Stimulated activated CD8-positive, alpha-beta memory T cell treated with anti-CD3 and anti-CD28 coated beads, Interleukin-4, amount 100 ng/mL, for 4 hours (primary cell): ENCODE measurements at places on chromosomes 16 and 17.
A peak's percentile ranks its signal among the peaks of the same experiment; 100 is the strongest.

DNA sequence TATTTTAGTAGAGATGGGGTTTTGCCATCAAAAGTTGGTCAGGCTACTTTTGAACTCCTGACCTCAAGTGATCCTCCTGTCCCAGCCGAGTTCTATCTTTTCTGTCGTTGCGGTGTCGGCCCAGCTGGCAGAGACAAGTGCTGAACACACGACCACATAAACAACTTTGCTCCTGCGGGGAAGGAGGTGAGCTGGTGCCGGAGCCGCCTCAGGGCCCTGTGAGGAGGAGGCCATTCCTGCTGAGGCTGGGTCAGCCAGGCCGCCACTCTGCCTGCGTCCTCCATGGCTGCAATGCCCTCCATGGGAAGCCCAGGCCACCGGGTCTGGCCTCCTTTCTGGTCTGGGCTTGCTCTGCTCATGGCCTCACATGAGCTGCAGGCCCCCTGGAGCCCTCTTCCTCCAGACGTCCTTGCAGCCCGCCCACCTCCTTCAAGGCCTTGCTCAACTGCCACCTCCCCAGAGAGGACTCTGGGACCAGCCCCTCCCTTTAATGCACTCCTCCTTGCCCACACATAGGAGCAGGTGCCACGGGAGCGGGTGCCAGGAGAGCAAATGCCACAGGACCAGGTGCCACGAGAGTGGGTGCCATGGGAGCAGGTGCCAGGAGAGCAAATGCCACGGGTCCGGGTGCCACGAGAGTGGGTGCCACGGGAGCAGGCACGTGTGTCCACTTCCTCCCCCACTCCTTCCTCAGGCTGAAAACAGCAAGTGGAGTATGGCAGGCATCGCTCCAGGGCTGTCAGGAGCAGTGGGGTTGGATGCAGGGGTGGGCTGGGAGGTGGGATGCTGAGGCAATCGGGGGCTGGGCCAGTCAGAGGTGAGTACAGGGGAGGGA, 28.4 kb upstream of the CBFA2T3 start:
- DNase-seq, result no peak

GRCh38 chr16:87764600-87765472, 950 bp downstream of the KLHDC4 start:
- no peak for DNase-seq

DNA sequence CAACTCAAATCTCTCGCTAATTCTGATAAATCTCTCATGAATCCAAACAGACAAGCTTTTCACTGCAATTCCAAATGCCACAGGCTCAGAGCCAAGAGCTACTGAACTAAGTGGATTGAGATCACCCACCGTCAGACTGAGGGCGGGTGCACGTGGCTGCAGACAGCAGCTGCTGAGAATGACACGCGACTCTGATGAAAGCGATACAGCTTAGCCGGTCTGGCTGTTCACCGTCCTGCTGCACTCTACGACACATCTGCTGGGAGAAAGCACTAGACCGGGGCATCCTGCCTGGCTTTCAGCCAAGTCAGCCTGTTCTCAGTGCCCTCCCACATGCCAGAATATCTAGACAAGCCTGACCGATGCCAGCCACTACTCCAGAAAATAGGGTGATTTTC, 42.6 kb downstream of the KLHDC4 start:
- DNase-seq, result peak; percentile 12

DNA sequence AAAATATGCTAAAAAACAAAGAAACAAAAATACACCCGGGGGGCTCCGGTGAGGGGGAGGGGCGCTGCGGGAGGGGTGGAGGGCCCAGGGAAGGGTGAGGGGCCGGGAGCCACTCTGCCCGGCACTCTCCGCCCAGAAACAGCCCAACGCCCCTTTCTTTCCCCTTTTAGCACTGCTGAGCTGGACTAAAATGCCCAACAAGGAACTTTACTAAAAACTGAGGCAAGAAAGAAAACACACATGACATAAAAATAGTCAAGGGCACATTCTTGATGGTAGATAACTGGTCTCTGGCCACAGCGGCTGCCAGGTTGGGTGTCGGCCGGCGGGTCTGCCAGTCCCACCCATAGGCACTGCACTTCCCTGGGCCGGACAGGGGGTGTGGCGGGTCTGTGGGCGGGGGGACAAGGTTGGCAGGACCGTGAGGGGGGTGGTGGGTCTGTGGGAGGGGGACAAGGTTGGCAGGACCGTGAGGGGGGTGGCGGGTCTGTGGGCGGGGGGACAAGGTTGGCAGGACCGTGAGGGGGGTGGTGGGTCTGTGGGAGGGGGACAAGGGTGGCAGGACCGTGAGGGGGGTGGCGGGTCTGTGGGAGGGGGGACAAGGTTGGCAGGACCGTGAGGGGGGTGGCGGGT, 20.9 kb downstream of the METRNL start:
- DNase-seq, result no peak

GRCh38 chr17:40072040-40072734, 9.4 kb downstream of the THRA start:
- DNase-seq, result no peak

GRCh38 chr17:83145831-83146230, 66.4 kb downstream of the METRNL start:
- no peak for DNase-seq

DNA sequence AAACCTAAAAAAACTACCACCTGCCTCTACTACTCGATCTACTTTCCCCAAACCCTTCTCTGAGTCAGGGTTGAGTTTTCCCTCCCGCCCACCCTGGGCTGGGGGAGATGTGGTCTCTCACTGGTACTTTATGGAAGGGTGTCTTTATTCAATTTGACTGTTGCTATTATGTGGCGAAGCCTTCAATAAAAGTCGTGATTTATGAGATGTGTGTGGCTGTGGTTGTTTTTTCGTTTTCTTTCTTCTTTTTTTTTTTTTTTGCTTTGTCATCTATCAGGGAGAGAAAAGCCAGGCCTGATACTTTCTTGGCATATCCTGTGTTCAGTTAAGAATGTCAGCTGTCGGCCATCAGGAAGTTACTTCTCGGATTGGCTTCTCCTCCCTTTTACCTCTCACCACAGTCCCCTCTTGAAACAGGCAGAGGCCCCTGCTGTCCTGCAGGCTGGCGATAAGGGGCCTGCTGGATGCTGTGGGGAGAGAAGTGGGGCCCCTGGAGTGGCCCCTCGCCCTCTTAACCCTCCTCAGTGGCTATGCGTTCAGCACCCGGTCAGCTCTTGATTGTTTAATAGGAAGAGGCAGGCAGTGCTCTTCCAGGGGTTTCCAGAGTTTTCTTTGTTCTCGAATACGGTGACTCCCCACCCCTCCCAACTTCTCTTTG, 123.0 kb downstream of the MSI2 start:
- DNase-seq, result no peak

DNA sequence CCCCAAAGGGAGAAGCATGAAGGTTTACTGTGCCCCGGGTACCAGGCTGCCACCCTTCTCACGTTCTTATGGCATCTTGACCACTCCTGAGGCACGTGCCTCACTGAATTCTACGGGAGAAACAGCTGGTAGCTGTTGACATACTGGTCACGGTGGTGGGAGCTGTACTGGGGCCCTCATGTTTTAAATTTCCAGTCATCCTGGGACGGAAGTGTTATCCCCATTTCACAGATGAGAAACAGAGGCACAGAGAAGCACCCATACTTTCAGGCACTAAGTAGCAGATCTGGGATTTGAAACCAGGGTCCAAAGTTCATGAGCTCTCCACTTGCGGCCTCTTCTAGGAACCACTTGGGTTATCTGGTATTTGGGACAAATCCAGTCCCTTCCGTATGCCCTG, 26.3 kb upstream of the DOC2B start:
- no peak for DNase-seq

GRCh38 chr16:68972013-68972412, 128.7 kb downstream of the TANGO6 start:
- DNase-seq, result no peak

DNA sequence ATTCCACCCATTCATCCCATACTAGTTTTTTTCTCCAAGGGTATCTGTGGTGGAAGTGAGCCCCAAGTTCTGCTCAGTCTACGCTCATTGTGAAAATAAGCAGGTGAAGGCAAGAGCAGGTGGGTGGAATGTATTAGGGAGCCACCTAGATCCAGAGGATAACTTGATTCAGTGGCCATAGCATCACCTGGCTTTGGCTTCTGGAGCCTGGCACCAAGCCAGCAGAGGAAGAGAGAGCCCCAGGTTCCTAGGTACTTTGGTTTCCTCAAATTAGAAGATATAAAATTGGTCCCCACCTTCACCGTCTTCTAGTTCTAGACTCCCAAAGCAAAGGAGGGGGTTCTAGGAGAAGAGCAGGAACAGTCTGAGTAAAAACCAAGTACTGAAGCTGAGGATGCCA, 4.1 kb downstream of the FXR2 start:
- DNase-seq, result no peak

GRCh38 chr17:69466451-69466850, 52.0 kb downstream of the MAP2K6 start:
- DNase-seq, result no peak

DNA sequence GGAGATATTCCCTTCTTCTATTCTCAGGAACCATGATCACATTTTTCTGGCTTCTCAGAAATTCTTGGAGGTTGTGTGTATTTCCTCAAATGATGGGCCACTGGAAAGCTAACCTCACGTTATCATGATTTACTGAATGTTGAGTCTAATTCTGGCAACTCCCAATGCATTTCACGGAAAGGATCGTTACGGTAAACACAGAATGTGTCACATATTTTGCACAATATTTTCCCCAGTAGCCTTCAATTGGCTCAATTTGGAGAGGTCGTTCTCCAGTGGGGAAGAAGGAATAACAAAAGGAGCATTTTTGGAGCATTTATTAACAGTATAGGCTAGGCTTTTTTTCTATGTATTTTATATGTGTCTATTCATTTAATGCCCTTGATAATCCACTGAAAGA, 450.3 kb downstream of the HAPSTR1 start:
- no peak for DNase-seq

DNA sequence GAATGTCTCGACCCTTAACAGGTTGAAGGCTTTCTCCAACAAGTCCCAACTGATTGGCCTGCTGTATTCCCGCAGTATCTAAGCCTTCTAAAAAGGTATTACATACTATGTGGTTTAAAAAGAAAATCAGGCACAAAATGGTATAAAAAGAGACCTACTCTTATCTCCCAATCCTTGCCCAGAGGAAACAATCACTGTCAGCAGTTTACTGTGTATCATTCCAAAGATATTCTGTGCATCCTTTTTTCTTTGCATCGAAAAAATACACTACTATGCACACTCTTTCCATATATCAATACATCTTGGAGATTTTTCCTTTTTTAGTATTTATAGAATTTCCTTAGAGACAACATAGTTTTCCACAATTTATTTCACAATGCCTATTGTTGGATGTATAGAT, 118.8 kb upstream of the TBX2 start:
- no peak for DNase-seq

GRCh38 chr16:73355981-73356380, 308.1 kb upstream of the ZFHX3 start:
- DNase-seq, result no peak

DNA sequence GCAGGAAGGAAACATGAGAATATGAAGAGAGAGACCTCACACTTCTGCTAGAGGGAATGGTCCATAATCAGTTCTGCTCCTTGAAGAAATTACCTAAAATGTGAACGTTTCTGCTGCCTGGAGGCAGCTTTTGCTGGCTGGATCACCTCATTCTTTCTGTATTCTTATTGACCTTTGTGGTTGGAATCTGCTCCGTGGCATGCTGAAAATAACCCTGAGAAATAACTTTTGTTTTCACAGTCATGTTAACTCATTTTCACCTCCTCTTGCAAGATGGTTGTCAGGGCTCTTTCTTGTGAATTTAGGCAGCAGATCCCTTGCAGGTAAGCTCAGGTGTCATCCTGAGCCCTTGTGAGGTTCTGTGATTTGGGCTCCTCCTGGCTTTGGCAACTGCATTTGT, 70.2 kb downstream of the IRF8 start:
- no peak for DNase-seq

DNA sequence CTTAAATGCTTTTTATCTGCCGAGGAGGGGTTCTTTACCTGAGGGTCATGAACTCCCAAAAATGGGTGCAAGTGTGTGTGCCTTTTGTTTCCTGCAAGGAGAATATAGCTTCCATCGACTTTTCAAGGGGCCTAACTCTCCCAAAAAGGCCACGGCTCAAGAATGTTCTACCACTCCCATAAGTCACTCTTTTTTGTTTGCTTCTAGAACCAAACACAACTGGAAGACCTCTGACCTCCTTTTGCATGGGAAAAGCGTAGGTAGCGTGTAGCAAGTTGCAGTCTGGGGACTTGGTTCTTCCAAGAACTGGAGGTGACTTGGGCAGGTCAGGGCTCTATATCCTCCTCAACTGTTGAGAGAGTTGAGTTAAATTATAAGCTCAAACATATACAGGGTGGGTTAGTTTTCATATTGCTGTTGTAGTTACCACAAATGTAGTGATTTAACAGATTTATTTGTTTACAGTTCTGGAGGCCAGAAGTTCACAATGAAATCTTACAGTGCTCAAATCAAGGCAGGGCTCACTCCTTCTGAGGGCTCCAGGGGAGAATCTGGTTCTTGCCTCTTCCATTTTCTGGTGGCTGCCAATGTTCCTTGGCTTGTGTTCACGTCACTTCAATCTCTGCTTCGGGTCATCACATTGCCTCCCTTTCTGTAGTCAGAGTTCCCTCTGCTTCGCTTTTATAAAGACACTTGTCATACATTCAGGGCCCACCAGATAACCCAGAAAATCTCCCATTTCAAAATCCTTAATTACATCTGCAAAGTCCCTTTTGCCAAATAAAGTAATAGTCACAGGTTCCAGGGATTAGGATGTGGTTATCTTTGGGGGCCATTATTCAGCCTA, 1.4 kb downstream of the TMEM97 start:
- DNase-seq, result no peak

GRCh38 chr17:47620503-47621245, 29.0 kb upstream of the KPNB1 start:
- DNase-seq, result no peak

DNA sequence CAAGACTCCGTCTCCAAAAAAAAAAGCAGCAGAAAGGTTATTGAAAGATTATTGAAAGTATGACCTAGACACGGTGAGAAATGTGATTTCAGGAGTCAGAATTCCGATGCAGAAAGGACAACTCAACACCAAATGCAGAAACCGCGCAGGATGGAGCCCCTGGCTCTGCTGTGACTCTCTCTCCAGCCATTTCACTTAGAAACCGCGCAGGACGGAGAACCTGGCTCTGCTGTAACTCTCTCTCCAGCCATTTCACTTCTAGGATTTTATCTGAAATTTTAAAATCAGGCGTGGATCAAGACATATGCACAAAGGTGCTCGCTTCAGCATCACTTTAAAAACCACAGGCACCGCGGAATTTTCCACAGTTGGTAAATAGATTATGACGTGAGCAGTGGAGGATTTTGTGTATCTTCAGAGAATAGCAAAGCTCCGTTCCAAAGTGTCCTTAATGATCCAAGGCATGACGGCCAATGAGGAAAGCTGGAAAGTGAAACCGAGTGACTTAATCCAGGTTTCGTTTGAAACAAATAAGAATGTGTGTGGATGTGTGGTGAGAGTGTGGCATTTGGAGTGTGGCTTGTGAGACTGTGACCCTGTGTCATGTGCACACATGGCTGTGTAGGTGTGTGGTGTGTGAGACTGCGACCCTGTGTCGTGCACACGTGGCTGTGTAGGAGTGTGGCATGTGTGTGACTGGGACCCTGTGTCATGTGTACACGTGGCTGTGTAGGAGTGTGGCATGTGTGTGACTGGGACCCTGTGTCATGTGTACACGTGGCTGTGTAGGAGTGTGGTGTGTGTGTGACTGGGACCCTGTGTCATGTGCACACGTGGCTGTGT, 9.5 kb downstream of the UTS2R start:
- no peak for DNase-seq

- DNase-seq, result no peak
These were observed 19.0 kb upstream of the KLHDC4 start for GRCh38 chr16:87784812-87785211.
